ENCODE measurements at places on chromosomes 1 and 21. TPM values are rescaled to one million over a fixed set of nuclear protein-coding genes. Genes with fewer than 3 reads are reported as not detected.
A peak's percentile ranks its signal among the peaks of the same experiment; 100 is the strongest.

Gene KIAA0040
- 10.8 TPM for total RNA-seq

Gene AADACL3
- not detected for total RNA-seq

Gene CCDC17
- total RNA-seq = 14.9 TPM

Gene TACSTD2
- 0.47 TPM for total RNA-seq

Gene PROK1
- not detected for total RNA-seq

Gene DNASE2B
- total RNA-seq = not detected

Gene DTL
- 0.66 TPM for total RNA-seq

Gene DRAXIN
- not detected for total RNA-seq

Gene TRAPPC3
- 83.8 TPM for total RNA-seq

DNA sequence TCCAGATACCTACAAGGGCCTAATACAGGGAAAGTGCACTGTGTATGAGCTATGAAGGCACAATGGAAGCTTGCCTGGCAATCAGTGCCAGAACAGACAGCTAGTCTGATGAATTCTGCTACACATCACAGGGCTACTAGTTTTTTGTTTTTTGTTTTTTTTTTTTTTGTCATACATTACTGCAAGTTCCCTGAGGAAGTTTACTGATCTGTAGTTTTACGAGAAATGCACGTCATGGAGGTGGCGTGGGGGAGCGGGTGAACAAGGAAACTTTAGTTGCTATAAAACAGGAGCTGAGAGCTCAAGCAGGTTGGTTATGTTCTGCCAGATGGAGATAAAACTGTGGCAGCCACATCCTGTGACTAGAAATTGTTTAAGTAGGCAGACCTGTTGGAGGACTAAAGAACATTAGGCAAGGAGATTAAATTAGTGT, 17.7 kb downstream of the PTPRC start:
- peak; percentile 89 for DNase-seq

GRCh38 chr1:173414136-173414535, 63.0 kb upstream of the PRDX6 start:
- DNase-seq = no peak

GRCh38 chr1:235946571-235946981, 79.9 kb upstream of the LYST start:
- no peak for DNase-seq

DNA sequence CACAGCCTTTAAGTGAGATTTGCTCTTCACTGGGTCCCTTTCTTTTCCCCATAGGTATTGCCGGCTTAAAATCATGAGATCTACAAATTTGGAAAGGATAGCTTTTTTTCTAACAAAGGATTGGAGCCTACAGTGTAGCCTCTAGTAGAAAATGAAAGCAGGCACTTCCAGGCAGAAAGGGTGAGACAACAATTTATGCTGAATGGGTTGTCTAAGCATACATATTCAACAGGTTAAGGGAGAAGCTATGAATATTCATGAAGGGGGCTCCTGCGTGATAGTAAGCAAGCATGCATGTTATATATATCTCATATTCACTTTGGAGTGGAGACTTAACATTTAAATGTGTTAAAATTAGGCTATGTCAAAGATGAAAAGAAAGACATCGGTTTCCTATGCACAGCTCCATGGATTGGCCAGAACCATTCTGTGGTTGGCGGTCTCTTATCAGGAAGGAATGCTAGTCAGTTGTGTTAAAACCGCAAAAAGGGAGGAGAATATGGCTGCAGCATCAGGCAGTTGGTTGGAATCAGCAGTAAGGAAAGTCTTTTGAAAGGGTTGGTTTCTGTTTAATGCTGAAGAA, 66.0 kb downstream of the VCAM1 start:
- no peak for DNase-seq

DNA sequence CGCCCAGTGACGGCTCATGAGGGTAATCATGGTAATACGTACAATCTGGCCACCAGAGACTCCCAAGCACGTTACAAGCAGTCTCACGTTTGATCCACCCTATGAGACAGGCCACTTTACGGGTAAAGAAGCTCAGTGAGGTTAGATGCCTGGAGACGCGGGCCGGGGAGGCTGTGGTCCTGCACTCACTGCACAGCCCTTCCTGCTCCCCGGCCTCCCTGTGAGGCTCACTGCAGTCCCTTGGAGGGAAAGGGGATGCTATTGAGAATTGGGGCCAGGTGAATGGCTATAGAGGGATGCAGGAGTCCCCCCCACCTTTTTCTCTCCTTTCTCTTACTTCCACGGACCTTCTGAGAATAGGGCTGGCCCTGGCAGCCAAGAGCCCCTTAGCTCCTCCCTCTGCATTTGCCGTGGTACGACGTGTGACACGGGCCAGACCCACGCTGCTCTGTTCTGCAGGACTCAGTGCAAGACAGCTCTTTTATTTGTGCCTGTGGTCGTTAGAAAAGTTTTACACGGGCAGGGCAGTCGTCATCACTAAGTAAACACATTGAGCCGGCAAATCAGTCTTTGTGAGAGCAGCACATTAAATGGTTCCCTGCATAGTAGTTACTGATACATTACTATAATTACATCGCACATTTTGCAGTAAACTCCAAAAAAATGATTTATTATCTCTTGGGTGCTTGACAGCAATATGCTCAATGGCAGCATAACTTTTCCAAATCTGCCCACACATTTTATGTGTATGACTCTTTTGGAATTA, 18.8 kb downstream of the KIF26B start:
- no peak for DNase-seq

- no peak for DNase-seq
Observed at GRCh38 chr1:197306381-197307062, 38.5 kb downstream of the CRB1 start.

- no peak for DNase-seq
Observed at GRCh38 chr1:12376236-12377045, 146.6 kb downstream of the VPS13D start.

GRCh38 chr1:2378956-2379732, 12.2 kb downstream of the MORN1 start:
- peak; percentile 7 for DNase-seq

- DNase-seq = peak; percentile 51
Observed at GRCh38 chr1:117653732-117654492, 48.1 kb downstream of the TENT5C start.

DNA sequence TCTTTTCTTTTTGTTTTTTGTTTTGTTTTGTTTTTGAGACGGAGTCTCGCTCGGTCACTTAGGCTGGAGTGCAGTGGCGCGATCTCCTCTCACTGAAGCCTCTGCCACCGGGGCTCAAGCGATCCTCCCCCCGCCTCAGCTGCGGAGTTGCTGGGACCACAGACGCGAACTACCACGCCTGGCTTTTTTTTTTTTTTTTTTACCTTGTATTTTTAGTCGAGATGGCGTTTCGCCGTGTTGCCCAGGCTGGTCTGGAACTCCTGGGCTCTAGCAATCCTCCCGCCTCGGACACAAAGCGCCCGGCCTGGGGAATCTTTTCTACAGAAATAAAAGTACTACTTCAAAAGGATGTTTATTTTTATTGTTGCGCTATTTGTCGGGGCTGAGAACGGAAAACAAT, 1.1 kb upstream of the SETDB1 start:
- DNase-seq = no peak

DNA sequence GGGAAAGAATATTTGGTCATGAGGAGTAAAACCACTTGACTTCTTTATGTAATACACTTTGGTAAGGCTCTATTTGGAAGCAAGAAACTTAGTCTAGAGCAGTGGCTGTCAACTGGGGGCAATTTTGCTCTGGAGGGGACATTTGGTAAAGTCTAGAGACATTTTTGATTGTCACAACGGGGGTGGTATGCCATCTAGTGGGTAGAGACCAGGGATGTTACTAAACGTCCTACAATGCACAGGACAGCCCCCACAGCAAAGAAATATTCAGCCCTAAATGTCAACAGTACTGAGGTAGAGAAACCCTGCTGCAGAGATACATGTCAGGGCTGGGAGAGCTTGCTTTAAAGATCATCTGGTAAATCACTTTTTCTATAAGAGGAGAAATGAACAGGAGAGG, 13.5 kb downstream of the FUCA1 start:
- DNase-seq = no peak

DNA sequence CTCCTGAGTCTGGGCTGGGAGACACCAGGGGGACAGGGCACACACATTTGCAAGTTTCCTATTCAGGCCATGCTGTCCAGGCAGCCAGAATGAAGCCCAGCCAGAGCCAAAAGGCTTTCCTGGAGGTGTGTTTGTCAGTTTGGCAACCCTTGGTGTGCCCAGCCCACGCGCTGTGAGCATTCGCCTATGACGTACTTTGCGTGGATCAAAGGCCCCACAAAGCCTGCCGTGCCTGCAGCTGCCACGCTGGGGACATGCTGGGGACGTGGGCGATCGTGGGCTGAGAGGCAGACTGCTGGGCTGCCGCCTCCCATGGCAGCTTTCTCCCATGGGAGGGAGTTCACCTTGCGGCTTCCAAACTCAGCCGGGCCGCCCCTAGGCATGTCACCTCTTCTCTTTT, 57.5 kb downstream of the CD247 start:
- DNase-seq = no peak
